ENCODE measurements at places on chromosomes 11 and 22.

- no peak for DNase-seq
Observed at GRCh38 chr11:65493367-65494176, 5.3 kb upstream of the MALAT1 start.

- no peak for DNase-seq
Observed at GRCh38 chr11:82045748-82046457, 687.8 kb downstream of the FAM181B start.

DNA sequence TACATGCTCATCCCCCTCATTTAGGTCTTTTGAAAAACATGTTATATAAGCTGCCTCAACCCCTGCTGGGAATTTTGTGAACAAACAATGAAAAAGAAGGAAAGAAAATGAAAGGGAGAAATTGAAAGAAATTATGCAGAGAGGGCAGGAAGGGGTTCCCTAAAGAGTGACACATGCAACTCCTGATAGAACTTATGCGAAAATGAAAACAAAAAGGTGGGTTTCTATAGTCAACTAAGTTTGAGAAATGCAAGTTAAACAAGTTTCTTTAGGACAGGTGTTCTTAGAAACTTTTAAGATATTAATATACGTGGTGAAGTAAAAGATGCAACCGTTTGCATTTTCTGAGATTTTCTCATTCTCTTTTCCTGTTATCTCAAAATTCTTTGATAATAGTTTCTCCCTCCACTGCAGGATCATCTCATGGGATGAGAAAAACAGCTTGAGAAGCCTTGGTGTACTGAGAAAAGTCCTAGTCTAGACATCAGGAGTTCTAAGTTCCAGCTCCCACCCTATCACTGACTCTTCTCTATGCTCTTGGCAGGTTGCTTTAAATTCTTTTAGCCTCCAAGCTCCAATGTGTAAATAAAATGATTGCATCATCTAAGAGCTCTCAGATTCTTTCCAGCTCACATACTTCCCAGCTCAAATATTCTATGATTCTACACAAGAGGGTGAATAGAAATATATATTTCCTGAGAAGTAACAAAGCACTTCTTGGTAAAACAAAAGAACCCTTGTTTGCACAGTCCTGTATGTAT is 109.2 kb downstream of the FAM76B start:
- no peak for DNase-seq

DNA sequence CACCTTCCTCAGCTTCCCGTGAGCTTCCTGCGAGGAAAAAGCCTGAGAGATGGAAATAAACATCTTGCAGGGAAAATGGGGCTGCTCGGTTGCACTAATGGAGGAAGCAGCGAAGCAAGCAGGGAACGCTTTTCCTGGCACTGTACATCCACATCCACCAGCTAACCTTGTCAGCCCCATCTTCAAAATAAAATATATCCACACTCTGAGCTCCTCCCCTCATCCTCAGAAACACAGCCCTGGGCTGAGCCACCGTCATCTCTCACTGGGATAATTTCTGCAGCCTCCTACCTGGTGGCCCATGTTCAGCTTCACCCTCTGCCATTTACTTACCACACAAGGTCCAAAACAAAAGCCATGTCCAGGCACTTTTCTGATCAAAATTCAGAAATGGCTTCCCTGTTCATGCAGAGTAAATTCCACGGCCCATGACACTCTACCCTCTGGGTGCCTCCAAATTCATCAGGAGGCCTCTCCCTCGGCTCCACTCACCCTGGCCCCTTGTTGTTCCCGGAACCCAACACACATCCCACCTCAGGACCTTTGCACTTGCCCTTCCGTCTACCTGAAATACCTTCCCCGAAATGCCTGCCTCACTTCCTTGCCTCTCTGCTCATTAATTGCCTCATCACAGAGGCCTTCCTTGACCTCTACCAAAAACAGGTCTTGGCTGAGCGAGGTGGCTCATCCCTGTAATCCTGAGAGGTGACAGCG is 13.0 kb downstream of the C11orf86 start:
- DNase-seq: no peak

GRCh38 chr11:44823006-44823405 is 96.2 kb downstream of the TSPAN18 start:
- DNase-seq: no peak

DNA sequence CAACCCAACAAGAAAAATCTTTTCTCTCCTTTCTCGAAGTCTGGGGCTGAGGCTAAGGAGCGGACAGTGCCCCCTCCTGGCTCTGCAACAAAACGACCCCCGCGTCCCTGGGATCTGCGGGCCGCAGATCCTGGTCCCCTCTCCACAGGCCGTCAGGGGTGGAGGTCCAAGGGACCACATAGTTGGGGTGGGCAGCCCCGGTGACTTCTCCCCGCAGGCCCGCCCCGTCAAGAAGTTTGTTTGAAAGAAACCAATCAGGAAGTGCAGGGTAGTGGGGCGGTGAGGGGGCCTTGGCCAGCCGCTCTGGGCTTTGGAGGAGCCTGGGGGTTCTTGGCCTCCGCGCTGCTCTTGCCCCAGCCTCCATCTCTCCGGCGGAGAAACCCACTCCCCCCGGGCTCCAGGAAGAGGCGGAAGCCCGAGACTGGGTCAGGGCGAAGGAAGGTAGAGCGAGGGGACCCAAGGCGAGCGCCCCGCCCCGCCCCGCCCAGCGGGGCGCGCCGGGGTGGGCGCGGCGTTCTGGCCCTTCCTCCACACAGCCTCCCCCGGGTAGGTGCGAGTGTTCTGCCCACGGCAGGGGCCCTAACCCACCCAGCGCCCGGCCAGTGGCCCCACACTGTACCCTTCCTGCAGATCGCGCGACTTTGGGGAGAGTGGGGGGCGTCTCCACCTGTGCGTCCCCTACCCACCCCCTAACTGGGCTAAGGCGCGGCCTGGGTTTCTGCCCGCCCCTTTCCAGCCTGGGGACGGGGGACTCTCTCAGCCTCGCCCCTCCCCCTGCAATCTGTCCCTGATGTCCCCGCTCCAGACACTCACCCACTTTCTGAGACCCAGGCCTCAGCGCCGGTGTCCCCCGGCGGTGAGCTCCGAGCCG is 1.3 kb downstream of the TP53I11 start:
- DNase-seq: no peak

GRCh38 chr11:5197536-5197935 is 2.9 kb downstream of the OR51V1 start:
- DNase-seq: no peak

GRCh38 chr11:112304914-112305313 is 44.3 kb upstream of the PLET1 start:
- no peak for DNase-seq

DNA sequence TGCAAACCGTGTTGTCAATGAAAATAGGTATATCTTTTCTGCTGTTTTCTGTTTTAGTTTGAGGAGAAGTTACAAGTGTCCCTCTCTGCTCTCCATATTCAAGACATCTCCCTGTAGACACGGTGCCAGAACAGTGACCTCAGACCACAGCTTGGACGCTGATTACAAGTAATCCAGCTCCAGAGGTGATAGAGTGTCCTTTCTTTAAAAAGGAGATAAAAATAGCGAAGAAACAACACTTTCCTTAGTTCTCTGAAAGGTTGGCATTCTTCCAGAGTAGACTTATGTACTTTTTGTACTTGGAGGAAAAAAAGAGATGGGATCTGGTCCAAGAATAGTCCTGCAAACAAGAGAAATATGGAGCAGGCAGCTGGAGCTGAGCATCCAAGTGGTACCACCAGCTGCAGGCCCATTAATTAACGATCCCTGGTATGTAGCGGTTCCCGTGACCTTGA is 43.0 kb upstream of the WT1 start:
- peak; percentile 26 for DNase-seq

GRCh38 chr11:134615041-134615615 is 203.1 kb upstream of the B3GAT1 start:
- no peak for DNase-seq

Data from DMS 273 treated with DMSO at 0.1 percent for 48 hours (cell line).